ENCODE measurements at places on chromosomes 6 and 20.

DNA sequence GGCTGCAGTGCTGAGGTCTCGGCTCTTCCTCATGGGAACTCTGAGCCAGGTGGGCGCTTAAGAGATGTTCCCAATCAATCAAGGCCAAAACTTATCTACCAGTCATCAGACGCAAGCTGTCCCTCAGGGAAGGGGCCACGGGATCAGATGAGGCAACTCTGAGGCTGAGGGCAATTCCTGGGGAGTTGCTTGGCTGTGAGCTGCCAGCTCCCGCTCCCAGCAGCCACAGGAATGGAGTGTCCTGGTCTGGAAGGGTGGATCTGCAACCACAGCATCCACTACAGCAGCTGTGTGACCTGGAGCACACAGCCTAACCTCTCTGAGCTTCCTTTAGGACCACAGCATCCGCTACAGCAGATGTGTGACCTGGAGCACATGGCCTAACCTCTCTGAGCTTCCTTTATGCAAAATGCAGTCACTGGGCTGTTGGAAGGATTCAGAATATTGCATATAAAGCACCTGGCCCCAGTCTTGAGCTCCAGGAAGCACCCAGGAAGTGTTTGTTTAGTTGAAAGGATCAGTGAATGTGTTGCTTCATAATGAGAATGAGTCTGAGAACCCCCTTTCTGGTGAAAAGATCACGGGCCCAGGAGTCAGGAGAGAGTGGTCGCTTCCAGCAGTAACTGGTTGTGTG is 60.9 kb downstream of the TFAP2C start:
- no peaks in the 10 kb centered on the region for H3K27me3 ChIP-seq
- H3K4me3 ChIP-seq = peak overlapping the region; percentile 33
- DNase-seq = peak; percentile 79
- H3K27ac ChIP-seq = peak overlapping the region; percentile 72
- H3K36me3 ChIP-seq = no peaks in the 10 kb centered on the region
- H3K4me1 ChIP-seq = peaks cover 19% of the 10 kb centered on the region

- no peaks in the 10 kb centered on the region for H3K36me3 ChIP-seq
- DNase-seq = no peak
- no peak overlapping the region for H3K4me3 ChIP-seq
- H3K27me3 ChIP-seq = no peaks in the 10 kb centered on the region
- no peak overlapping the region for H3K27ac ChIP-seq
These were observed 44.5 kb downstream of the MDGA1 start for GRCh38 chr6:37653229-37653628.

DNA sequence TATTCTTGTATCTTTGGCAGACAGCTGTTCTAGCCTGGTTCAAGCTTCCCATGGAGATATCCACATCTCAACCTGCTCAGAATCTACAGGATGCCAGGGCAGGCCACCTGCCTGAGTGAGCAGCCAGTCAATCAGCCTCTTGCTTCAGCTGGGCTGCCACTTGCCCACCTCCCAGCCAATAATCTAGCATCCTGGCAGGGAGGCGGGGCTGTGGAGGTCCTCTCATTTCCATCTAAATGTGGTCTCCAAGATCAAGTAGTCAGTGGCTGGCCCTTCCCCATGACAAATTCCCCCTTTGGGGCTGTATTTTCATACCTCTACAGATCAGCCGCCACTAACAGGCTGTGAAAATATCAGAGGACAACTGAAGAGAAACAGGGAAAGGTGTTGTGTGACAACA is 33.0 kb upstream of the SPDEF start:
- no peaks in the 10 kb centered on the region for H3K27me3 ChIP-seq
- DNase-seq = no peak
- H3K4me3 ChIP-seq = no peak overlapping the region
- H3K36me3 ChIP-seq = peaks cover 21% of the 10 kb centered on the region
- no peak overlapping the region for H3K27ac ChIP-seq

GRCh38 chr20:50993876-50994275 is 29.0 kb downstream of the KCNG1 start:
- no peak overlapping the region for H3K27ac ChIP-seq
- H3K27me3 ChIP-seq = no peaks in the 10 kb centered on the region
- DNase-seq = no peak

- H3K4me3 ChIP-seq = no peak overlapping the region
- no peak overlapping the region for H3K27ac ChIP-seq
- H3K4me1 ChIP-seq = peaks cover 14% of the 10 kb centered on the region
These were observed 55.2 kb downstream of the DTNBP1 start for GRCh38 chr6:15607603-15608002.

DNA sequence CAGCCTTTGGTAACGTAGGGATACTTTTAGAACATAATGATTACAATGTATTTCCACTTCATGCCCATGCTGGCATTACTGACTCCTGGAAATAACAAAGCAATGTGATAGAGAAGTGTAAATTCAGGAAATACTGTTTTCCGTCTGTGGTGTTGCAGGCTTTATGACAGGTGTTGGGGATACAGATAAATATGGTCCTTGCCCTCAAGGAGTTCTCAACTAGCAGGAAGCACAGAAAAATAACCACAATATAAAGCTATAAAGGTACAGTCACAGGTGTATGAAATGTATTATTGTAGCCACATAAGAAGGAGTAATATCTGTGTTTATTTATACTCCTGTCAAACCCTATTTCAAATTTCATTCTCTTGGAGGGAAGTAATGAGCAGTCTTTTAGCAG is 12.9 kb upstream of the LAMP5 start:
- no peaks in the 10 kb centered on the region for H3K4me1 ChIP-seq
- H3K27me3 ChIP-seq = no peaks in the 10 kb centered on the region
- peaks cover 4% of the 10 kb centered on the region for H3K36me3 ChIP-seq

DNA sequence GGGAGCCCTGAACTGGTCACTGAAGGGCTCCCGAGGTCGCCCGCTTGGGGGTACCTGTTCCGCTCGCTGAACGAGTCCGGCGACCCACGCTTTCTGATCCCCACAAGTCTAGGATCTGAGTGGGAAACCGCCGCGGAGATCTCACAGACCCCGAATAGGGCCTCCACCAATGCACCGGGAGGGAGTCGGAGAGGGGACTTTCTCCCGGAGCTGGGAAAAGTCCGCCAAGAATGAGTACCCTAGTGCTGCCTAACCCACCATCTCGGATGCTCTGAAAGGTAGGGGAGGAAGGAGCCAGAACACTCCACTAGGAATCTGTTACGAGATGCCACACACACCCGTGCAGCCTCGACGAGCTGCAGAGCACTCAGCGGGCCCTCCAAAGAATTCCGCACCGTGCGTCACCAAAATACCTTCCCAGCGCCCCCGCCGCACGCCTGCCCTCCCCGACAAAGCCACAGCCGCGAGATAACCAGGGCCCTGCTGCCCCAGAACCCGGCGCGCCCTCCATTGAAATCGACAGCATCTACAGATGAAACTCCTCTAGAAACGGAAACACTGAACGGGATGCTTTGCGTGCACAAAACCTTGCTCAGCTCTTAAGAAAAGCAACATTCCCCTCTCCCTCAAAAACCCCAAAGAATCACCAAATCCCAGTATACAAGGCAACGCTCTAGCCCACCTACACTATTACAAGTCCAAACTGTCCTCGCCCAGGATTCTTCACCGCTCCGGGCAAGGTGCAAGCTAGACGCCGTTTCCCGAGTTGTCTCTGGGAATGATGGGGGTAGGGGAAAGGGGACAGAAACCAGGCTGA is 686 bp downstream of the COL12A1 start:
- peaks cover 42% of the 10 kb centered on the region for H3K4me1 ChIP-seq
- peaks cover 5% of the 10 kb centered on the region for H3K36me3 ChIP-seq
- peak overlapping the region; percentile 99 for H3K4me3 ChIP-seq
- peak; percentile 61 for DNase-seq
- peak overlapping the region; percentile 90 for H3K27ac ChIP-seq

GRCh38 chr20:48910347-48910781 is 11.1 kb upstream of the ARFGEF2 start:
- no peaks in the 10 kb centered on the region for H3K4me1 ChIP-seq
- H3K27me3 ChIP-seq = peaks cover 75% of the 10 kb centered on the region
- no peak overlapping the region for H3K4me3 ChIP-seq
- H3K27ac ChIP-seq = no peak overlapping the region

- no peaks in the 10 kb centered on the region for H3K27me3 ChIP-seq
- H3K4me1 ChIP-seq = no peaks in the 10 kb centered on the region
- no peak for DNase-seq
- no peak overlapping the region for H3K27ac ChIP-seq
- peaks cover 31% of the 10 kb centered on the region for H3K36me3 ChIP-seq
- H3K4me3 ChIP-seq = no peak overlapping the region
These were observed 10.6 kb upstream of the NDRG3 start for GRCh38 chr20:36756496-36756895.

GRCh38 chr6:11196511-11197174 is 35.8 kb downstream of the NEDD9 start:
- no peaks in the 10 kb centered on the region for H3K27me3 ChIP-seq
- peaks cover 5% of the 10 kb centered on the region for H3K4me1 ChIP-seq
- no peak overlapping the region for H3K27ac ChIP-seq
- H3K4me3 ChIP-seq = no peak overlapping the region
- no peak for DNase-seq

DNA sequence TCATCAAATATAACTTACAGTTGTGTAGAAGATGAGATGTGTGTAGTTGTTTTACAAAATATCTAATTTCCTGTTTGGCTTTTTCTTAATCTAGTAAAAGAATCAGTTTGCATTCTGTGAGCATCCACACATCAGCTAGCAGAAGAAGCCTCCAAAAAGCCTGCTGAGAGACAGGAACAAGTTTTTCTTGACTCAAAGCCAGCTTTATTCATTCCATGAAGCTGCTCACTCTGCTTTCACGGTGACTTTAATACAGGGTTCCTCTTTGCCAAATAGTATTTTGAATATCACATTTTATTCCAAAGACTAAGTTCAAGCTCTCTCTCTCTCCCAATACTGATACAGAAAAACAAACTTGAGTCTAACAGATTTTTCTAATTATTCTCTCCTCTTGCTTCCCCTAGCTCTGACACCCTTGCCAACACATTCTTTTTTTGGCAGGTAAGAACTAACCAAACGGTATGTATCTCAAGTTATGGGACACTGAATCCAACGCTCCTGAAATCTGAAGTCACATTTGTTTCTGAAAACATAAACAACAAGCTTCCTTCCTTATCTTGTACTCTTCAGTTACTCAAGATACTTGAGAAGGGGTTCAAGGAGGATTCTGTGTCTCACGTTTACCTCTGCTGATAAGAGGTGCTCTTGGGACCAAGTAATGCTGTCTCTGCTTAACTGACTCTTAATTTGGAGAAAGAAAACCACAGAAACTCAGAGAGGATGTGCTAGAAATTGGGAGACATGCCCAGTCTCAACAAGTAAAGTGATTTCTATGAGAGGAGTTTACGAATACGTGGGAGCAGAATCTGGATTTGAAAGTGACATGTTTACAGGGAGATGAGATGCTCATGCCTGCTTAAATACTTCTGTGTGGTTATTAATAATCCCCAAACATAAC is 184.2 kb upstream of the SPTLC3 start:
- H3K4me1 ChIP-seq = no peaks in the 10 kb centered on the region
- H3K27ac ChIP-seq = no peak overlapping the region
- no peak overlapping the region for H3K4me3 ChIP-seq
- no peak for DNase-seq
- no peaks in the 10 kb centered on the region for H3K36me3 ChIP-seq
- H3K27me3 ChIP-seq = peaks cover 16% of the 10 kb centered on the region

GRCh38 chr6:45260696-45261095 is 67.4 kb upstream of the RUNX2 start:
- H3K4me1 ChIP-seq = no peaks in the 10 kb centered on the region
- H3K27ac ChIP-seq = no peak overlapping the region
- no peak for DNase-seq
- H3K27me3 ChIP-seq = no peaks in the 10 kb centered on the region

DNA sequence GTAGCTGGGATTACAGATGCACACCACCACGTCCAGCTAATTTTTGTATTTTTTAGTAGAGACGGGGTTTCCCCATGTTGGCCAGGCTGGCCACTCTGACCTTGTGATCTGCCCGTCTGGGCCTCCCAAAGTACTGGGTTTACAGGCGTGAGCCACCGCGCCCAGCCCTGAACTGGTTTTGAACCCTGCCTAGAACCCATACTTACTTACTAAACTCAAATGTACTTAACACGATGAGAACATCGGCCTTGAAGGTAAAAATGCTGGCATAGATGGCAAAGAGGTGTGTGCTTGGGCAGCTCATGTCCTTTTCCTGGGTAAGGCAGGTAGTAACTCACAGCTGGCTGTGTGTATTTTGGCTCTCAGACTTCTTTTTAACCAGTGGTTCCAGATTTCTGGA is 3.2 kb upstream of the ARMC12 start:
- peak overlapping the region; percentile 81 for H3K27ac ChIP-seq
- no peaks in the 10 kb centered on the region for H3K36me3 ChIP-seq
- DNase-seq = peak; percentile 60
- no peak overlapping the region for H3K4me3 ChIP-seq

GRCh38 chr20:57310821-57311514 is 18.6 kb upstream of the SPO11 start:
- no peak overlapping the region for H3K27ac ChIP-seq
- no peaks in the 10 kb centered on the region for H3K36me3 ChIP-seq
- H3K27me3 ChIP-seq = peaks cover 17% of the 10 kb centered on the region
- no peak overlapping the region for H3K4me3 ChIP-seq
- DNase-seq = no peak
- no peaks in the 10 kb centered on the region for H3K4me1 ChIP-seq

GRCh38 chr6:30364591-30364990 is 19.6 kb downstream of the RPP21 start:
- no peak overlapping the region for H3K27ac ChIP-seq
- H3K4me3 ChIP-seq = no peak overlapping the region
- H3K27me3 ChIP-seq = peaks cover 72% of the 10 kb centered on the region
- DNase-seq = peak; percentile 36
- H3K4me1 ChIP-seq = no peaks in the 10 kb centered on the region
- no peaks in the 10 kb centered on the region for H3K36me3 ChIP-seq

- H3K4me1 ChIP-seq = peaks cover 10% of the 10 kb centered on the region
- no peaks in the 10 kb centered on the region for H3K36me3 ChIP-seq
These were observed 82.2 kb upstream of the PMEPA1 start for GRCh38 chr20:57791966-57792365.

DNA sequence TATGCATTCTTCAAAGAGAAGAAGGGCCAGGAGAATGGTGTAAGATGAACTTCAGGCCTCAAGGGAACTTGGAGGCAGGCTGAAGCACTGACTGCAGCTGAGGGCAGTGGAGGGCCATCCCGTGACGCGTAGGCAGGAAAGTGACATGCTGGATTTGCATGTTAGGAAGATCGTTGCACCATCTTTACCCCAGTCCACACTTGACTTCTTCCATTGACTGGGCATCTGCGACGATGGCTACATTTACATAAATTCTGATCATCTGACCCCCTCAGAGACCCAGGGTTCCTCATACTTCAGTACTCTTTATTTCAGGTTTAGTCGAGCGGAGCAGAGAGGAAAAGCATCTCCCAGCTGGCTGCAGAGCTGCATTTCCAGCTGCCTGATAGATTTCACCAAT is 180.2 kb downstream of the PTPRT start:
- H3K36me3 ChIP-seq = peaks cover 5% of the 10 kb centered on the region
- H3K4me1 ChIP-seq = no peaks in the 10 kb centered on the region
- H3K27me3 ChIP-seq = no peaks in the 10 kb centered on the region
- no peak overlapping the region for H3K27ac ChIP-seq
- no peak for DNase-seq

DNA sequence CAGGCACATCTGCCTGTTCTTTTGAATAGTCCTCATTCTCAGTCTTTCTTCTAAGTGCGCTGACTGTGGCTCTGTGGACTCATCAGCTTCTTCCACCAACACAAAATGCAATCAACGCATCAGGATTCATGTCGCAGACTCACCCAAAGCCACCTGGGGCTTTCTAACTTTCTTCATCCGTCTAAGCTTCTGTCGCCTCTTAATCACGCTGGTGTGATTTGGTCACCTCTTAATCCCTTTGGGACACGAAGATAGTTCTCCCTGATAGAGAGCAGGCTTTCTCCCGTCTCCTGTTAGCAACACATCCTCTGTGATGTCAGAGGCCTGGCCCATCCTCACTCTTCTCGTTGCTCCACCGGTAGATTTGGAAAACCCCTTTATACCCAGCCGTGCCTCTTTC is 78.0 kb upstream of the FOXQ1 start:
- H3K4me3 ChIP-seq = no peak overlapping the region
- no peak for DNase-seq
- peaks cover 7% of the 10 kb centered on the region for H3K4me1 ChIP-seq
- no peak overlapping the region for H3K27ac ChIP-seq
- H3K27me3 ChIP-seq = no peaks in the 10 kb centered on the region

Measured in MCF 10A (cell line).